ENCODE measurements at places on chromosomes 3 and 15.

DNA sequence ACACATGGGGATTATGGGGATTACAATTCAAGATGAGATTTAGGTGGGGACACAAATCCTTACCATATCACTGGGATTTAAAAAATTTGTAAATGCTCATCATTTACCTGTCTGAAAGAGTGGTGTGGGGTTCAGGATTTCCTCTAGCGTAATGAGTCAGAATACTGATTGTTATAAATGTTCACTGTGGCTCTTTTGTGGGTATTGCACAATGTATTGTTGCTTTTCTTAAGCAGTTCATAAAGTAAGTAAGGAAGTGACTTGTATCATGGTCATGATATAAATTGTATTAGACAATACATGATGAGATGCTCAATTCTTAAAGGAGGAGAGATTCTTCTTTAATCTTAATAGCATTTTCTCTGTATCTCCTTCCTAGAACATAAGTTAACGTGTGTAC lies 262.1 kb downstream of the CNTN4 start:
- no peak for DNase-seq

- peak; percentile 1 for DNase-seq
These were observed 18.2 kb downstream of the TBC1D2B start for GRCh38 chr15:78059110-78059839.

GRCh38 chr3:14133188-14133800 lies 8.4 kb downstream of the TMEM43 start:
- no peak for DNase-seq

DNA sequence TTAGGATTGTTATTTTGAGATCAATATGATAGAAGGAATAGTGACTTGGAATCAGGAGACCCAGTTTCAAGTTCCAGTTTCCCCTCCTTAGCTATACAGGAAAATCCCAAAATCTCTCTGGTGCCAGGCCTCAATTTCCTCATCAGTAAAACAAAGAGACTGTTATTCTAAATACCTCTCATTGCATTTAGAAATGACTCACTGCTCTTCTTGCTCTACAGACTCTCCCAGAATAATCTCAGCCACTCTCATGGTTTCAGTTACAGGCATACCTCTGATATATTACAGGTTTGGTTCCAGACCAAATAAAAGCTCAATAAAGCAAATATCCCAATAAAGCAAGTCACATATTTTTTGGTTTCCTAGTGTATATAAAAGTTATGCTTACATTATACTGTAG lies 28.3 kb downstream of the IMPG2 start:
- DNase-seq = no peak

GRCh38 chr3:172982736-172983364 lies 158.2 kb downstream of the SPATA16 start:
- DNase-seq = no peak
